ENCODE measurements at places on chromosomes 1 and 21.

DNA sequence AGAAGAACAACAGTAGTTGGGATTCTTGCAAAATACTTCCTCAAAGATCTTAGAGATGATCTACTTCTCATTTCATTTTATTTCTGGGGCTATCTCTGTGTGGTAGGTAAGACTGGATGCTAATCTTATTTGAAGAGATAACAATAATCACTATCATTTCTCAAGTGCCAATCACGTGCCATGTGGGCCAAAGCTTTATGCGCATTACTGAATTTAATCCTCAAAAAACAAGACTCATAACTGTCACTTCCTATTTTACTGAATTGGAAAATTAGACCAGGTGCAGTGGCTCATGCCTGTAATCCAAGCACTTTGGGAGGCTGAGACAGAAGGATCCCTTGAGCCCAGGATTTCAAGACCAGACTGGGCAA lies 121.7 kb downstream of the KCNN3 start:
- DNase-seq, result no peak

- DNase-seq, result no peak
These were observed 41.8 kb downstream of the FLVCR1 start for GRCh38 chr1:212899845-212900244.

DNA sequence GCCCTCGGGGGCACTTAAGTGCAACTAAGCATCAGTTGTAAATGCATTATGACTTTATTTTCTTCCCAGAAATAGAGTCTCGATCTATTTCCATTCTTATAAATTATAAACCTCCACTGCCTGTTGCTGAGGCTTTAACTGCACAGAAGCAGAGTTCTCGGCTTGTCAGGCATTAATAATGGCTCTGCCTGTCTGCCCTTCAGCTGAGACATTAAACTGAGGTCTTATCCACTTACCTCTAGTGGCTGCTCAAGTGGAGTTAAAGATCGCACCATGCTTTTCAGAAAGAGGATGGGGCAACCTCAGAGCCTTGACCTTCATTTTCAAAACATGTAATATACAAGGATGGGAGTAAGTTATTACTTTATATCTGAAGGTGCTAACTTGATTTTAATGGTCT lies 597.6 kb upstream of the PRMT6 start:
- no peak for DNase-seq

- peak; percentile 58 for DNase-seq
These were observed 15.6 kb upstream of the CHIA start for GRCh38 chr1:111275079-111275478.

DNA sequence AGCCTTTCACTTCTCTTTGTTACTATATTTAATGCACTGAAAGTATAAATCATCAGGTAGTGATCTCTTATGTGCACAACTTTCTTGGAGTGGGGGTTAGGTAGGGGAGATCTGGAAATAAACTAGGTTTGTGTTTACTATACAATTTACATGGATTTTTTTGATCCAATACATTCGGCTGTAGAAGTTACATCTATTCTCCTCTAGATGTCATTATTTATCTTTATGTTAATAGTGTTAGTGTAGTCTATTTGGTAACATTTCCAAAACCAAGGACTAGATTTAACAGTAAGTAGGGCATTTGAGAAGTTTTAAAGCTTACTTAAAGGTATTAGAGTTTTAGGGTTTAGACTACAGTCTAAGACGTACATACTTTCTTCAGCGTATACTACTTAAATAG lies 5.4 kb downstream of the VPS45 start:
- DNase-seq, result no peak

- DNase-seq, result no peak
These were observed 23.7 kb upstream of the DISP1 start for GRCh38 chr1:222791006-222791710.

GRCh38 chr1:6359216-6360116 lies 34.1 kb downstream of the ACOT7 start:
- DNase-seq, result peak; percentile 77

GRCh38 chr1:2087766-2088165 lies 37.6 kb downstream of the PRKCZ start:
- no peak for DNase-seq

- DNase-seq, result no peak
These were observed 722 bp downstream of the LHX8 start for GRCh38 chr1:75134647-75135572.

GRCh38 chr1:164823486-164824279 lies 264.7 kb downstream of the PBX1 start:
- no peak for DNase-seq

- DNase-seq, result no peak
These were observed 77.1 kb downstream of the RYR2 start for GRCh38 chr1:237119091-237119490.

DNA sequence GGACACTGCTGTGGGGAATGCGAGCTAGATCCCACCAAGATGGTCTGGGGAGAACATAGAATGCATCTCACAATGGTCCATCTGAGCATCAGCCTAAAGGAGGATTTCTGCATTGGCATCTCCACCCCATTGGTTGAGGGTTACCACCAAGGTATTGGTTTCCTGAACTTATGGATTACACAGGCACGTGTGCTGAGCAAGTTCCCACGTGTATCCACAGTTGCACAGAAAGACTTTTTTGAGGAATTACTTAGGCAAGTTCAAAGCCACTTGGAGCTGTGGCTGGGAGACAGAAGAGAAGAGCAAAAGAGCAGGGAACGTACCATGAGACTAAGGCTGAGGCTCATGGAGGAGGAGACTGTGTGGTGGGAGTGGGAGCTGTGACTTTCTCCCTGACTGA lies 43.1 kb downstream of the KCNA2 start:
- no peak for DNase-seq

- no peak for DNase-seq
These were observed 226.4 kb downstream of the GREM2 start for GRCh38 chr1:240385551-240385950.

Measured in BE2C (cell line).